A172 (cell line): ENCODE measurements at places on chromosomes 6 and 20. TPM values are rescaled to one million over a fixed set of nuclear protein-coding genes. Genes with fewer than 3 reads are reported as not detected.

DNA sequence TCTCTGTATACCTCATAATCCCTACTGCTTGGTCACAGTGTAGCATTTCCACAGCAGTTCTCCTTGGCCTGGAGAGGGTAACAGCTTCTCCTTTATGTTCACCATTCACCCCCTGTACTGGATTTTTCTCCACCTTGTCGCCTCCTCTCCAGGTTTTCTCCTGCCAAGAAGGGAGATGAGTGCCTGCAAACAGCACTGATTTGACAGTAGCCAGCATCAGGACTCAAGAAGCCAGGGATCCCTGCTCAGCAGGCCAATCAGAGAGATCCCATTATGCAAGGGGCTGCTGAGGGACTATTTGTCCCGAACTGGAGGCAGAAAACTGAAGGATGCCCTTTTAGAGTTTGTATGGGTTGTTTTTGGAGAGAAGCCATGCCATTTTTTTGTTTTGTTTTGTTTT is 68.6 kb upstream of the RIPOR2 start:
- DNase-seq: no peak

- no peak for DNase-seq
Measured at GRCh38 chr6:112130878-112131277, 43.5 kb downstream of the FAM229B start.

DNA sequence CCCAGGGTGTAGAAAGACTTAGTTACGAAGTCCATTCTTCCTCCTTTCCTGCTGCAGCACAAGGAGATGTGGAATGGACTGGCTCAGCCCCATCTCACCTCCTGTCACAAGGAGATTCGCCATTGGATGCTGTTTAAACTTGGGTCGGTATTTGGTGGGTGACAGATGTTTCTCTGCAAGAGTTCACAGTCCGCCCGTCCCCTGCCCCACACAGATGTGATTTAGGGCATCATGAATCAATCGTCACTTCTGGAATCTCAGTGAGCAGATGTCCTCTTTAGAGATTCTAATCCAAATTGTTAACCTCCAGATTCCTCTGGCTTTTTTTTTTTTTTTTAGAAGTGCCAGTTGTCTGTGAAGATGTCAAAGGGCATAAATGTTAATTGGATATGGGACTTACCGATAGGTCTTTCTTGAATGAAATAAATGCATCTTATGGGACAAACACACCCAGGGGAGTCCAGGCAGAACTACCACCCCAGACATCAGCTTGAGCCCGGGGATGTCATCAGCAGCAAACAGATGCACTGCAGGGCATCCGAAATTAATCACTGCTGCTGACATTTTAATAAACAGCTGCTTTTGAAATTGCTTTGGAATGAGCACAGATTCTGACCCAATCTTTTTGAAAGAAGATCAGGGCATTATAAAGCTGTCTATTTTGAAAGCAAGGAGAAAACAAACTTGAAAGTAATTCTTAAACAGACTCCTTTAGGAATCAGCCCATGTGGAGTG is 117.6 kb upstream of the CDH4 start:
- no peak for DNase-seq

Gene WFDC10B
- total RNA-seq: 0.98 TPM in 1 of 2 replicates, not detected in the other

DNA sequence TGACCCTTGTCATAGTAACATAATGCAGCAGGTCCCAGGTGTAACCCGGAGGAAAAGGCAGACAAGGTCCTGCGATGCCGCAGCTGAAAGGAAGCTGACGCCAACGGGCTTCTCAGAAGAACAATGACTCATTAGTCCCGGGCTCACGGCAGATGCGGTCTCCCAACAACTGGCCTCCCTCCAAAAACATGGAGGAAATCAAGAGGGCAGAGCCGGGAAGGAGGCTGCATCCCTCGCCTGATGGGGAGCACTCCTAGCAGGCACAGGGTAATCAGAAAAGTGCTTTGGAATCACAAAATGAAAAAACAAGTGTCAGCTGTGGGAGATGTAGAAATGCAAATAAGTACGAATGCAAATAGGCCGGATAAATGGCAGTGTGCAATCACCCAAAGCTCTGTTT is 165.2 kb upstream of the AGPAT4 start:
- DNase-seq: peak; percentile 87

DNA sequence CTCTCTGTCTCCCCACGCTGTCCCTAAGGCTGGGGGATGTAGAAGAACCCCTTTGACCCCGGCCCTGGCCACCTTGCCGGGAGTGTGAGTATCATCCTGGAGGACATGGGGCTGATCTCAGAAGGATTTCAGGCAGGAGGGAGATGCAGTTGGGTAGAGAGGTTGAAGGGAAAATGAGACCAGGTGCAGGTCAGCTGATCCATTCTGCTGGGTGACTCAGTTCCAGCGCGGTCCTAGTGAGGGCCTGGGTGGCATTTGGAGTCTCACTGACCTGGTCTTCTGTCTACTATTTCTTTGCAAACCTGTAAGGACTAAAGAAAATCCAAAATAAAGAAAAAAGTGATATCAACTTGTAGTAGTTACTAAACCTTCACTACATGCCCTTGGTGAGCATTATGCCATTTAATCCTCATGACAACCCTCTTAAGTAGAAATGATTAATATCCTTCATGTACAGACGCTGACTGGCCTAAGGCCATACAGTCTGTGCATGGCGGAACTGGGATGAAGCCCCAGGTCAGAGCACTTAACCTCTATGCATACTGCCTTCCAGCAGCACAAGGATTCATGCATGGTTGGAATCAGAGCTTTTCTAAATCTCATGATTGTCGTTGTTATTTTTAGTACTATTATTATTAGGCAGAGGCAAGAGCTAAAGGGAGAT is 106.3 kb downstream of the ZDHHC14 start:
- no peak for DNase-seq

- peak; percentile 63 for DNase-seq
Measured at GRCh38 chr6:131602781-131603312, 25.2 kb downstream of the MED23 start.

Gene COL11A2
- 0.79 and 1.7 TPM in 2 replicates for total RNA-seq

Gene COL20A1
- 0.36 TPM in 1 of 2 replicates, not detected in the other for total RNA-seq

GRCh38 chr6:69953491-69953890 is 87.1 kb downstream of the COL19A1 start:
- no peak for DNase-seq

DNA sequence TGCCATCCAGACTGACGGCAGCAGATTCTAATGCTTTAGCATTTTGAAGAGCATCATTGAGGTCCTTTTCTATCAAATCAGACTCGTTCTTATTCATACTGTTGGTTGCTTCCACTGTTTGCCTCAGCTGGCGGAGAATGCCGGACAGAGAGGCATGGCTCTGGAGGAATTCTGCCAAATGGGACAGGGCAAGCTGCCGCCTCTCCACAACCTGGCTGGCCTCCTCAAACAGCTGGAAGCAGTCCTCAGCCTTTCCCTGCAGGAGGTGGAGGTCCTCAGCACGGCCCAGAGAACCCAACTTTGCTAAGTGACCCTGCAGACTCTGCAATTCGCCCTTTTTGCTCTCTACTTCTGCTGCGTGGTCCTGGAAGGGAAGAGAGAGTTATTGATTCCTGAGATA is 220.5 kb downstream of the SYNE1 start:
- DNase-seq: no peak

Gene CCN6
- total RNA-seq: not detected in 2 replicates

DNA sequence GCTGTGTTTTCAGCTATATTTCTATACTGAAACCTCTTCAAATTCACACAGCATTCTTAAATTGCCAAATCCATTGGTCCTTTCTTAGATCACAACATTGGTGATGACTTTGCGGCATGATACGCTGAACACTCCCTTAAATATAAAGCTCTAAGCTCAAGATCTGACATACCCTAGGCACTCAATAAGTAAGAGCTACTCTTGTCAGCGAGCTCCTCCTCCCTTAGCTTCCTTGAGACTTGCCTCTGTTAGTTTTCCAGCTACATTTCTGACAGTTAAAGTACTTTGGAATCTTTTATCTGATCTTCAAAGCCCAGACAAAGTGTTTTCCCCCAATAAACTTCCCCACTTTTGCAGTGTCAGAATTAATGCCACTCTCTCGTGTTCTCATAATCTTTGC is 117.0 kb downstream of the HIVEP2 start:
- no peak for DNase-seq

Gene UBE2C
- 206 and 210 TPM in 2 replicates for total RNA-seq

DNA sequence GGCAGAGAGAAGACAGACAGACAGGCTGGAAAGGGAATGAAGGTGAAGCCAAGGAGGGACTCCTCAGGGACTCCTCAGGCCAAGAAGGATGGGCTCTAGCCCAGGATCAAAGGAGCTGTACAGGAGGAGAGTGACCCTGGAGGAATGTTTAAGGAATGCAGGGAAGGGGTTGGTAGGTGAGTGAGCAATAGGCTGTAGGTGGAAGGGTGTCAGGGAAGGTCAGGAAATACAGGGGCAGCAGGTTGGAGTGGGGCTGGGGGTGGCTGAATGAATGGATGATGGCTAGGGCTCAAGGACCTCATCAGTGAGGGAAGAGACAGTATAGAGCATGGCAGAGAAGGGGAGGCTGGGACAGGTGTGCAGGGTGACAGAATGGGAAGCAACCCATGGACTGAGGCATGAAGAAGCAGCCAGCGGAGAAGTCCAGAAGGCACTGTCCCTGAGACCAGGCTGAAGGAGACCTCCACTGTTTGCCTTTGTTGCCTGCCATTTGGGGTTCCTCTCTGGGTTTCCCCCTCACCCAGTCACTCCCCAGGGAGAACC is 13.2 kb downstream of the SYNGAP1 start:
- DNase-seq: no peak

Gene SMLR1
- total RNA-seq: not detected in 2 replicates

DNA sequence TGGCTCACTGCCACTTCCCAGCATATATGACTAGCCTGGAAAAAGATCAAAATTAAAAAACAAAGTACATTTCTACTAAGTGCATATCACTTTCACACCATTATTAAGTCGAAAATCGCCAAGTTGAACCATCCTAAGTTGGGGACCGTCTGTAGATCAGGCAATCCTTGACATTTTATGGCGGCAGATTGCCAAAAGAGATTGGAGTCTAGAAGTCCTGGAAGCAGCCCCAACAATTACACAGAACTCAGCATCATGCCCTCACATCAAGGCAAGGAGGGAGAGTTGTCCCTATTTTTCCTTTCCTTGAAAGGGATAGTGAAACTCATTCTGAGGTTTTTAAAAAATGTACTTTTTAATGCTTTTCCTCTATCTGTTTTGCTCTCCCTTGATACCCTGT is 30.7 kb downstream of the SLC22A3 start:
- DNase-seq: no peak
